ENCODE measurements at places on chromosomes 13 and 19. TPM values are rescaled to one million over a fixed set of nuclear protein-coding genes. Genes with fewer than 3 reads are reported as not detected.

- DNase-seq, result no peak
Measured at GRCh38 chr19:18227781-18228271, 1.6 kb upstream of the PDE4C start.

The ZNF439 gene
- total RNA-seq, result 11.6 TPM

DNA sequence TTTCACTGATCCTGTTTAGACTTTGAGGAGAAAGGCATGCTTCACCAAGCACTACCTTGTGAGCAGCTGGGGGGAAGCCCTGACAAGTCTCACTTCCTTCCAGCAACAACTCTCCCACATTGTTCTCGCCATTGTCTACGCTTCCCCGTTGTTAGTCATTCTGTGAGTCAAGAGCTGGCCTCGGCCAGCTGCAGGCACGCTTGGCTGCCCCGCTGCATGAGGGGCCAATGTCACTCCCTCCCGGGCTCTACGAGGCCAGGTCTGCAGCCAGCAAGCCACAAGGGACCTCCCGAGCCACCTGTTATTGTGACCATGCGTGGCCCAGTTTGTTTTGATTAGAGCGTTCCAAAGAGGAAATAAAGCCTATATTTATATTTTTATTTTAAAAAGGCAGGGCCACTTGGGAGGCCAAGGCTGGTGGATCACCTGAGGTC is 220.9 kb downstream of the FOXO1 start:
- DNase-seq, result peak; percentile 93

DNA sequence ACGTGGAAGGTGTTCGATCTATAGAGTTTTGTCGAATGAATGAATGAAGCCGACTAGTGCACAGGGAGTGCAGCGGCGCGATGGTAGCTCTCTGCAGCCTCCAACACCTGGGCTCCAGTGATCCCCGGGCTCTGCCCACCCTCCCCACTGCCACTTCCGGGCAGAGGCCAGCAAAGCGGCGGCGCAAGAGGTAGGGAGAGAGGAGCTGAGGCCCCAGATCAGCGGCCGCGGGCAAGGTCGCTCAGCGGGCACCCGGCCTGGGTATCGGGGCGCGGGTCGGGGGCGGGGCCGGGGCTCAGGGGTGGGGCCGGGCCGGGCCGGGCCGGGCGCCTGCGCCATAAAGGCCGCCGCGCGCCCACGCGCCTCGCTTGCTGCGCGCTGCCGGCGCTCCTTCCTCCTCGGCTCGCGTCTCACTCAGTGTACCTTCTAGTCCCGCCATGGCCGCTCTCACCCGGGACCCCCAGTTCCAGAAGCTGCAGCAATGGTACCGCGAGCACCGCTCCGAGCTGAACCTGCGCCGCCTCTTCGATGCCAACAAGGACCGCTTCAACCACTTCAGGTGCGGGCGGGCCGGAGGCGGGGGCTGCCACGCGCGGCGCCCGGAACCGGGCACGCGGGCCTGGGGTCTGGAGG is at the start of gene GPI:
GPI (plus strand) TSS at position 367 of the 633 bp plus-strand sequence; CDS start at position 438, 71 bp downstream.
- DNase-seq, result peak; percentile 86

The KLK6 gene
- not detected for total RNA-seq

GRCh38 chr13:37934339-37935191 is 65.0 kb upstream of the TRPC4 start:
- no peak for DNase-seq

GRCh38 chr19:15093001-15093400 is 11.0 kb downstream of the OR1I1 start:
- DNase-seq, result no peak

DNA sequence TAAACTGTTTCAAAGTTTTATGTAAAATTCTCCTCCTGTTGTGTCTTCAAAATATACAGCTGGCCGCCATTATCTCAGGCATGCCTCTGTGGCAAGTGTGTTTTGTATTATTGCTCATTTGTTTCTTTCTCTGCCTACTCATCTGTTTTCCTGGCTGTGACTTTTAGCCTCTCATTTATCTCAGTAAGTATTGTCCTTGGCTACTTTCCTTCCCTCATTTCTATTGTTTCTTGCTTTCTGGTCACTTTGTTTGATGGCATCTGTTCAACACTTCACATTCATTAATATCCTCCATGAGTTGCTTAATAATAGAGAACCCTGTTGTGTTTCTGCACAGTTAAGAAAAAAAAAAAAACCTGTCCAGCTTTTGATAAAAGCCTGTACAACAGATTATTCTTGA is 869.4 kb downstream of the PCDH17 start:
- no peak for DNase-seq

The ZNF132 gene
- 3.9 TPM for total RNA-seq

The VASP gene
- total RNA-seq, result 118 TPM

The ZNF324B gene
- 10.3 TPM for total RNA-seq

DNA sequence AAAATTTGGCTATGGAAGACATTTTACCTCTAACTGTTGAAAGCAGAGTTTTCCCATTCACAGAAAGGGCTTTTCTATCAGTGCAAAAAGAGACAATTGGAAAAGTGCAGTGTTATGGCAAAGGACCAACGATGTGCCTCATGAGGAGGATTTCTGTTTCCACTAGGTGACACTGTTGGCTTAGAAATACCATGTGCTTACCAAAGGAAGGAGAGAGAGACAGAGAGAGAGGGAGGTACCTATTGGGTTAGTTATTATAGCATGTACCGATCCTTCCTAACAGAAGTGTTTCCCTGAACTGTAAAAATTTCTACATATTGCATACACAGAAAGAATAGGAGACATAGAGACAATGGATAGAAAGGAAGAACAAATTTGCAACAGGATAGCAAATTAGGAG is 23.9 kb upstream of the PSG4 start:
- no peak for DNase-seq

DNA sequence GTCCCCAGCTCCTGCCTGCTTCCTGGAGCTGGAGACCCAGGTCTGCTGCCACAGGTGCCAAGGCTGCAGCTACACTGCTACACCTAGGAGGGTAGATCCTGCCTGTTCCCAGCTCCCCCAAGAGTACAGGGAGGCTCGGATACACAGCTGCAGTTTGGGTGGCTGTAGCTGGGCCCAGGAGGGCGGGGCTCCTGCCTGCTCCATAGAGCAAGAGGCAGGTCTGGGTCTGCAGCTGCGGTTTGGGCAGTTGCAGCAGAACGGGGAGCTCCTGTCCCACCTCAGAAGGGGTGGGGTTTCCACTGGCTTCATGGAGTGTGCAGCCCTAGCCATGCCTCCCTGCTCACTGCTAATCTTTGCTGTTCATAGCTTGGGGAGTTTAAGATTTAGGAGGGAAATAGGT is 199.0 kb downstream of the NUFIP1 start:
- no peak for DNase-seq

- no peak for DNase-seq
Measured at GRCh38 chr13:86954341-86954740, 716.8 kb upstream of the SLITRK5 start.

GRCh38 chr13:72763411-72763810 is 18.3 kb downstream of the DIS3 start:
- DNase-seq, result no peak

The PRKCG gene
- total RNA-seq, result 0.47 TPM

DNA sequence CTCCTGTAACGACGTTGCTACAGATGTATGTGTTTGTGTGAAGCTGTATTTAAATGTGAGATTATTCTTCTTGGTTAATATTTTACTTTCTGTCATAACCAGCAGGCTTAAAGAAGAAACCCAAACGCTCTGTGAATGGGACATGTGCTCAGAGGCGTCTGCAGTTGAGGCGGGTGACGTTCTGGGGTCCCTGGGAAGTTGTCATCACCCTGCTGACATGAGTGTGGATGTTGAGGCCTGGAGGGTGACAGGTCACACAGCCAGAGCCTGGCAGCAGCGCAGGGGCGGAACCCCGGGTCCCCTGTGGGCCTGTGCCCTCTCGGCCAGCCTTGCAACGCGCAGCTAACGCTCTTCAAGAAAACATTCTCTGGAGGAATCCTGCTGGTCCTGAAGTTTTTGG is 16.6 kb downstream of the RASA3 start:
- no peak for DNase-seq

DNA sequence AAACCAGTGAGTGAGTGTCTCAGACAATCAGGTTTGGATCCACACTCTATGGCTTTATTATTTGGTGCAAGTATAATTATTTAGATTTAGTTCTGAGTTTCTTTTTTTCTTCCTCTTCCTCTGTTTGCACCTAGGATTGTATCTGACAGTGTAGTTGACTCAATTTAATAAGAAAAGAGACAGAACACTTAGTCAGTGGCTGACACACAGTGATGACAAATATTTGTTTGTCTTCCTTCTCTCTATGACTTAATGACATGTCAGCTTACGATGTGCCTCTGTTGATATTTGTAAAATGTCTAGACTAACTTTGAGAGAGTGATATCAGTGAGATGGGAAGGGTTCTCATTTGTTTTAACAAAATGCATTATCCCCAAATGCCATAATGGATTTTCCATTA is 129.5 kb upstream of the SLC10A2 start:
- DNase-seq, result no peak

The SHISA2 gene
- total RNA-seq, result not detected

The SMIM44 gene
- not detected for total RNA-seq

- no peak for DNase-seq
Measured at GRCh38 chr19:1843646-1844394, 4.5 kb downstream of the REXO1 start.

GRCh38 chr19:4732680-4733114 is 9.1 kb upstream of the DPP9 start:
- peak; percentile 69 for DNase-seq

DNA sequence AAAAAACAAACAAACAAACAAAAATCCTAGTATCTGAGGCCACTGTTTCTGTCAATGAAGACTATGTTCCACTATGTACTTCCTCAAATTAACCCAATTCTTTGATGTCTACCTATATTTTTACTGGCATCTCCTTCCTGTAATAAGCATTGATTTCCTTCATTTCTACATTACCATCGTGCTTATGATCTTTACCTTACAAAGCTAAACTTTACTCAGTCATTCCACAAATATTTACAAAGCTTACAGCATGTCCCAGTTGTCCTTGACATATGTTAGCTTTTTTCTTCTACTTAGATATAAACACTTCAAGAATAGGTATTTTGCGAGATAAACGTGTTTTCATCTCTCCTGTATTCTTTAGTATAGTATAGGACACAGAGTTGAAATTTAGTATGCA is 1090.9 kb downstream of the PCDH9 start:
- no peak for DNase-seq

The TPTE2 gene
- total RNA-seq, result not detected

DNA sequence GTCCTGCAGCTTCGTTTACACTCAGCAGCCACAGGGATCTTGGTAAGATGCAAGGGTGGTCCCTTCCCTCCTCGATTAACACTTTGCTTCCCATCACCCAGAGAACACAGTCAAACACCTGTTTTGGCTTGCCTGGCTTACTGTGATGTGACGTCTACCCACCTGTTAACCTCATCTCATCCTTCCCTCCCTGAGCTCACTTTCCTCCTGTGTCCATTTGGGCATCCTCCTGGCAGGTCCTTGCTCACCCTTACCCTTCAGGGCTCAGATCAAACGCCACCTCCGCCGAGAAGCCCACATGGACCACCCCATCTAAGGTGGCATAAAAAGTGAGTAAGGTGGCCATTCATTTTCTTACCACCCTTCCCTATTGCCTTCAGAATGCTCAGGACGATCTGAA is 9.2 kb downstream of the FIZ1 start:
- no peak for DNase-seq

DNA sequence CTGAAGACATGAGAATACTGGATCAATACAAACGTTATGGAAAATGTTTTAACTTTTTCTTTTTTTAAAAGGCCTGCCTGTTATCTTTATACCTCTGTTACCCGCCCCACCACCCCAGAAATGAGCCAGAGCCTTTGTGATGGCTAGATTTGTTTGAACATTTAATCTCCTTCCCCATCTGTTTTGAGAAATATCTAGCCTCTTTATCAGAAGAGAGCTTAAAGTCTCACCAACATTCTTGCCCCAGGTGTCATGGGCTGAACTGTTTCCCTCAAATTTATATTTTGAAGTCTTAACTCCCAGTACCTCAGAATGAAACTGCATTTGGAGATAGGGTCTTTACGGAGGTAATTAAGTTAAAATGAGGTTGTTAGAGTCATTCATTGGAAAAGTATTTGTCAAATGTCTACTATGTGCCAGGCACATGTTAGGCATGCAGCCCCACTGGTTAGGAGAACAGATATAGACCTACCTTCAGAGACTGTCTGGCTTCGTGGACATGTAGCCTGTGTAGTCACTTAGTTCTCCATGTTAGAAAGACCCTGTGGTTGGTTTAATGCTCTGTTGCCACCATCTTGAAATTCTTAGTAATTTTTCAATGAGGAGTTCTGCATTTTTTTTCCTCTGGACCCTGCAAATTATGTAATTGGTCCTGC is 6.3 kb upstream of the RB1 start:
- no peak for DNase-seq

The LHB gene
- 15.8 TPM for total RNA-seq

Data from Peyer's patch (tissue), 4 donors.